Right hindlimb (tissue), 1 donor: ENCODE measurements at places on chromosomes 3 and 15.

GRCh38 chr15:69996321-69997160 lies 101.2 kb downstream of the TLE3 start:
- DNase-seq, result no peak

DNA sequence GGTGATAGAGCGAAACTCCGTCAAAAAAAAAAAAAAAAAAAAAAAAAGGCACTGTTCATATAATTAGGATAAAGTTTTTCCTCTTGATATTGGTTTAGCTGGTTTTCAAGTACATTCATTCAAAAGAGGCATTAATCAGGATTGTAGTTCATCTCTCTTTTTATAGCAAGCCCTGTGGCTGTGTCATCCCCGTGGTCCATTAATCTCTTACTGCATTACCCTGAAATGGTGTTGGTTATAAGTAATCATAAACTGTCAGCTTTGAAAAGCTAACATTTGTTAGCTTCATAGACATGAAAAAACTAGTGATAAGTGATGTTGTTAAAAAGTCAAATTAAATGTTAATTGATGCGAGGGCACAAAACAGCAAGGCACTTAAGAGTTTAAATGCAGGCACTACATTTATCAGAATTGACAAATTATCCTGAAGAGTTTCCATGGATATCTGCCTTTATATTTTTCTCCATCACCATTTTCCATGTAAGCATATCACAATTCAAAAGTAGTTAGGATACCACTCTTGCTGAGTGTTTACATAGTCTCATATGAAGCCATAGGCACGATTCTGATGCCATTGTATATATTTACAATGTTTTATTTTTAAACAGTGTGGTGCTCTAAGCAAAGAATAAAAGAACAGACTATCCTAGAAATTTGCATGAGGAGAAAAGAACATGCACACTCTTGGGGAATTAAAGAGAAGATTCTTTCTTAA lies 193.1 kb downstream of the OTOL1 start:
- no peak for DNase-seq

DNA sequence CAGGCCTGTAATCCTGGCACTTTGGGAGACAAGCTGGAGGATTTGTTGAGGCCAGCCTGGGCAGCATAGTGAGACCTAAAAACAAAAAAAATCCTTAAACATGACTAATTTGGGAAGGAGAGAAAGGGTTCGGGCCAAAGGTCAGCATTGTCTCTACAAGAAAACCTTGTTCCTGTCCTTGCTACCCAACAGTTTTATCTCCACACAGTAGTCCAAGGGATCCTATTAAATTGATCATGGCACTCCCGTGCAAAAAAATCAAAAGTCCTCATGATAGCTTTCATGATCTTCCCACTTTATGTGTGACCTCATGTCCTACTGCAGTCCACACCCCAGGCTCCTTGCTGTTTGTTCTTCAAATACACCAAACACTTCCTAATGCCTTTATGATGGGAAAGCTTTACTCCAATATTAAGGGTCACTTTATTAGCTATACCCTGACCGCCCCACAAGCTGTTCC lies 4.2 kb downstream of the RPL15 start:
- no peak for DNase-seq

DNA sequence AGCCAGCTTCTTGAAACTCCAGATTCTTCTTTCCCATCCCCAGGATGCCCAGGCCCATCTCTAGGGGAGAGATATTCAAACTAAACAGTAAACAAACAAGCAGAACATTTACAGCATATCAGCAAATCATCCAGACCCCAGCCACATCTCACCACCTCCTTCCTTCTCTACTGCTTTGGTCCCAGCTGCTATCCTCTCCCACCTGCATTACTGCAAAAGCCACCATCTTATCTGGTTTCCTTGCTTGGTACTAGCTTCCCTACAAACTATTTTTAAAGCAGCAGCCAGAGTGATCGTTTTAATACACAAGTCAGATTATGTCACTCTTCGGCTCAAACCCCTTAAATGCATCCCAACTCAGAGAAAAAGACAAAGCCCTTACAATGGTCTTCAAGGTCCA lies 4.8 kb downstream of the LYSMD2 start:
- no peak for DNase-seq

DNA sequence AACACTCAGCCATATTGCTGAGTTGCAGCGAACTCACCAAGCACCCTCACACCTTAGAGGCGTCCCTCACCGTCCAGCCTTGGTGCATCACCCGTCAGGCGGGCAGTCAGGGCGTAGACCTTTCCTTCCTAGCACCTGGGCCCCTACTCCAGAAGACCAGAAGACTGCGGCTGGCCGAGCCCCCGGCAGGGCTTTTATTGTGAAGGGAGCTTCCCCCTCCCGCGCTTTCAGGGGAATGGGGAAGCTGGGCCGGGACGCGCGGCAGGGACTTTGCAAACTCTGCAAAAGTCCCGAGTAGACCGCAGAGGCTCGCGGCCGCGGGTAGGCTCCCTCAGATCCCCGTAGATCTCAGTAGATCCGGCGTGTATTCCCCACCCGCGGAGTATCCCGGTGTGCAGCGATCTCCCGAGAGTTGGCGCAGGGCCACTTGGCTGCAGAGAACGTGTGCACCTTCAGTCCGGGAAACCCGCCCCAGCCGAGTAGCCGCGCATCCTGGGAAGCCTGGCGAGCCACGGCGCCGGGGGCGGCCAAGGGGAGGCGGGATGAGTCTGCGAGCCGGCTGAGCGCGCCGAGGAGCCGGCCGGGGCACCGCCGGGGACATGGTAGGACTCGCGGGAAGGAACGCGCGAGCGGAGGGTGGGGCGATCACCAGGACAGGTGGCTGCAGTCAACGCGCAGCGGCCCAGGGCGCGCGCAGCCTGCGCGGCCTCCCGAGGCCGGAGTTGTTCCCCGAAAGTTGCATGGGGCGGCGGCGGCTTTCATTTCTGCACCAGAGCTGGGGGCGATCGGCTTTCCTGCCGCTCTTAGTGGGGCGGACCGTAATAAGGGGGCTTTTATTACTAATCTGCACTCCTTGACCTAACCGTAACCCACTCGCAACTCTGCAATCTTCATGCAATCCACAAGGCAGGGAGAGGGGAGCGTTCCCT lies at the start of gene GASK1A:
GASK1A (plus strand) TSS at position 268 of the 929 bp plus-strand sequence; CDS start at position 600, 332 bp downstream.
- peak; percentile 82 for DNase-seq

DNA sequence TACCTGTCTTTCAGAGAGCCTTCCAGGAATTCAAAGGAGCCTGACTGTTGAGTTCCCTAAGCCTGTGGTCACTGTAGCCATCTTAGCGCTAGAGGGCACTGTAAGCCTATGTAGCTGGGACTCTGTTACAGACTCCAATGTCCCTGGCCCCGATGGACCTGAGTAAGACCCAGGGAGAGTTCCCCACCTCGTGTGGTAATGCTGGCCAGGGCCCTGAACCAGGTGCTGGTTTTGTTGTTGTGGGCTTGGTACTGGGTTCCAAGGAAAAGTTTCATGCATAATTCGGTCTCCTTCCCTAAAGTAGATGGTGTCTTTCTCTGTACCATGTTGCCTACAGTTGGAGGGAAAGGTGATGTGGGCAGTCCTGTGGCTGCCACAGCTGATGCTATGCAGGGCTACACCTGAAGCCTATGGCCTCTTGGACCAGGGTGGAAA lies 32.4 kb downstream of the CDAN1 start:
- DNase-seq, result peak; percentile 43

- no peak for DNase-seq
Observed at GRCh38 chr3:73658227-73658626, 33.5 kb upstream of the PDZRN3 start.

DNA sequence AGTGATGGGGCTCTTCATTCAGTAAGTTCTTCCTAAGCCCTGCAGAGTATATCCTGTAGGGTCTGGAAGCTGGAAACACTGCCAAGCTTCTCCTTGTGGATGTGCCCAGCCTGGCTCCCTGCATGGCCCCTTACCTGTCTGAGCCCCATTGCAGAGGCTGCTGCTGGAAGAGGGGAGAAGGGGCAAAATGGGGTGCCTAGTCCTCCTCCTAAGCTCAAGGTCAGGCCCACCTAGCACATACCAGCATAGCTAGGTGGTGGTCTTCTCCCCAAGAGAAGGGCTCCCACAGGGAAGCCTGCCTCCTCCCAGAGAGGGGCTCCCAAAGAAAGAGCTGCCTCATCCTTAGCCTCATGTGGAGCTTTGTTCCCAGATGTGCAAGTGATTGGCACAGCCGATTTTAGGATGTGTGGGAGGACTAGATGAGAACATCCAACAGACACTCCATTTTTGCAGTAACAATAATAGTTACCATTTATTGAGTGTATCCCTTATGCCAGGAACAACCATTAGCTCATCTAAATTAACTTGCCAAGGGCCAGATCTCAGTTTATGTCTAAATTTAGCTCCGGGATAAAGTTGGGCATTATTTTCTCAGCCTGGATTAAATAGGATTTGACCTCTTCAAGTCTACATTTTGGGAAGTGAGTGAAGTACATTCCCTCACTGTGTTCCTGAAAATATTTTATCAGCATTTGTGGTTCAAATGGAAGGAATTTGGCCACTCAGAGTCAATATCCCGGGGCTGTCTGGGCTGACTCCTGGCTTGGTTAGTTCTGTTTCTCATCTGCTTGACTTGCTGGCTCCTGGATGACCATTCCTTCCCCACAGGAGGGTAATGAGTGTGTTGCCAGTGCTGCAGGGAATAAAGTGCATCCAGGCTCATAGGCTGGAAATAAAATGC lies 291.1 kb upstream of the ROPN1 start:
- DNase-seq, result no peak

DNA sequence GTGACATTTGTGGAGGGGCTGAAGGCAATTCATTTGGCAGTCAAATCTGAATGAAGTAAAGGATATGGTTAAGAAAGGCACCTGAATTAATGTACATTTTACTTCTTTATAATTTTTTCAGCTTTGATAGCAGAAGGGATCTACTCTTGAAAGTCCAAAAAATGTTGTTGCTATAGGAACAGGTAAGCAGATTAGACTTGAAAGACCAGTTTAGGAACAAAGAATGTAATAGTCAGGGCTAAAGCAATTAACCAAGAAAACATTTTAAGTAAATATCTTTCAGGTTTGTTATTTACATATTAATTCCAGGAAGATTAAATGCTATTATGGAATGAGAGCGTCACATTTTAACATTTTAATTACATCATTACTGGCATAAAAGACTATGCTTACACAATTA lies 1.1 kb downstream of the ATP13A4 start:
- DNase-seq, result no peak

DNA sequence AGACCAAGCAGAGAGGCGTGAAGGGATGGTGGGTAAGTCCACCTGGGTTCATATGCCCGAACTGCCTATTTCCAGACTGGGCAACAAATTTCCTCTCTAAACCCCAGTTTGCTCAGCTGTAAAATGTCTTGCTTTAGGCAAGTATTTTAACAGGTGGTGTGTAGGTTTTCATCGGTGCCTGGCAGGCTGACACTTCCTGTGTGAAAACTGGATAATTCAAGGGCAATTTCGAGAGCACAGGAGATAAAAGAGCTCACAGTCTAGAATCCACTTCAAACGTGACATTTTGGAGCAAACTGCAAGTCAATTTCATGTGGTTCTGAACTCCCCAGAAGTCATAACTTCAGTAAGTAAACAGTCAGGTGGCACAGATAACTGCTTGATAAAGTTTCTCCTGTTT lies 112.2 kb downstream of the OXNAD1 start:
- no peak for DNase-seq

- no peak for DNase-seq
Observed at GRCh38 chr3:183227586-183227985, 25.5 kb upstream of the B3GNT5 start.

GRCh38 chr3:12797124-12797891 lies 828 bp downstream of the CAND2 start:
- no peak for DNase-seq

DNA sequence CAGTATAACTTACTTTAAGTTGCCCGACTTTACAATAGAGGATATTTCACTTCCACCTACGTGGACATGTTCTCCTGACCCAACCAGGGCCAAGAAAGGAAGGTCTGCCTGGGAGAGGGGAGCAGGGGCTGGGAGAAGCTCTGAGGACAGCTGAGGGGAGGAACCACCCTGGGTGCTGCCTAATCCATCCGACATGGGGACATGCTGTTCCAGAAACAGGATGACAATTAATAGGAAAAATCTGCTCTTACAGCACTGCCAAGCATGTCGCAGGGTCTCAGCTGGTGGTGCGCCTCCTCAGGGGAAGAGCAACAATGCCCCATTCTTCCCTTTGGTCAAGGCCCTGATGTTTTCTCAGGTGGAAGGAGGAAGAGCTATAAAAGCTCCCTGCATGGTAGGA lies 132.3 kb downstream of the NTRK3 start:
- DNase-seq, result peak; percentile 36

GRCh38 chr3:45387636-45388348 lies 584 bp upstream of the LARS2 start:
- no peak for DNase-seq

DNA sequence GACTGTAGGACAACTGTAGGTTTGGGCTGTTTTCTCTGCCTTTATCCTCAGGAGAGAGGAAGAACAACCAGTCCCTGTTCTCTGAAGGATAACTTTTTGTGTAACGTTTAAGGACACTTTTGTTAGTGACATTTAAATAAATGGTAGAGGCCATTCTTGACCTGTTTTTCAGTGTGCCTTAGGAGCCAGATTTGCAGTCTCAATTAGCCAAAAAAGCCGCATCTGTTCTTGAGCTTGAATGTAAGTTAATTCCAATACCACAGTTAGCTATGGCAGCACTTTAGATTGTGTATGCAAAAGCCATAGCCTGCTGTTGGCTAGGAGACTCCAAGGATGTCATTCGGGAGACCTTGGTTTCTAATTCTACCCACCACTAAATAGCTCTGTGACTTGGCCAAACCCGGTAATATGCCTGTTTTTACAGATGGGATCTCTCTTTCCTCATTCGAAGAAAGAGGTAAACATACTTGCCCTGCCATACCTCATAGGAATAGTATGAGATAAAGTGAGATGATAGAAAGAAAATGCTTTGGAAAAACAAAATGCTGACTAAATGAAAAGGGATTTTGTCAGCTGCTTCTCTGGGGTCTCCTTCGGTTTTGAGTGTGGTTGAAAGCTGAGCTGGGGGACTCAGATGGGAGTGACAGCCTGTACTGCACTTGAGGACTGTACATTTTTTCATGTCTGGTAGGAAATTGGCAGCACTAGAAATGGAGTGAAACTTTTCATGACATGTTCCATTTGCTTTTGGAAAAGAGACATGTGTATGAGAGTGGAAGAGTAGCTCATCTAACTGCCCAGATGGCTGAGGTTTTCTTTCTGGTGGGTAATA lies 57.3 kb upstream of the ROPN1 start:
- DNase-seq, result no peak

DNA sequence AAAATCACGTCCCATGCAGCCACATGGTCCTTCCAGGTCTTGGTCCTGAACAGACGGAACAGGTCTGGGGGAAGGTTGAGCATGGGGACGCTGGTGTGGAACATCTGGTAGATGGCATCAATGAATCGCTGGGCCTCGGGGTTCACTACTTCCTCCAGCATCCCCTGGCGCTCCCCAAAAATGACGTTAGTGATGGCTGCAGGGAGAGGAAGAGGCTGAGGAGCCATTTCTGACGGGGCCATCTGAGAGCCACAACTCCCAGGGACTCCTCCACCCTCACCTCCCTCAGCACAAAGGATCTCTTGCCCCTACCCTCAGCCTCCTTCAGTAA lies 23.7 kb downstream of the CYP11A1 start:
- no peak for DNase-seq
